ENCODE measurements at places on chromosomes 11 and 22.

GRCh38 chr11:105611572-105612441 lies 1.9 kb downstream of the GRIA4 start:
- no peak for DNase-seq

DNA sequence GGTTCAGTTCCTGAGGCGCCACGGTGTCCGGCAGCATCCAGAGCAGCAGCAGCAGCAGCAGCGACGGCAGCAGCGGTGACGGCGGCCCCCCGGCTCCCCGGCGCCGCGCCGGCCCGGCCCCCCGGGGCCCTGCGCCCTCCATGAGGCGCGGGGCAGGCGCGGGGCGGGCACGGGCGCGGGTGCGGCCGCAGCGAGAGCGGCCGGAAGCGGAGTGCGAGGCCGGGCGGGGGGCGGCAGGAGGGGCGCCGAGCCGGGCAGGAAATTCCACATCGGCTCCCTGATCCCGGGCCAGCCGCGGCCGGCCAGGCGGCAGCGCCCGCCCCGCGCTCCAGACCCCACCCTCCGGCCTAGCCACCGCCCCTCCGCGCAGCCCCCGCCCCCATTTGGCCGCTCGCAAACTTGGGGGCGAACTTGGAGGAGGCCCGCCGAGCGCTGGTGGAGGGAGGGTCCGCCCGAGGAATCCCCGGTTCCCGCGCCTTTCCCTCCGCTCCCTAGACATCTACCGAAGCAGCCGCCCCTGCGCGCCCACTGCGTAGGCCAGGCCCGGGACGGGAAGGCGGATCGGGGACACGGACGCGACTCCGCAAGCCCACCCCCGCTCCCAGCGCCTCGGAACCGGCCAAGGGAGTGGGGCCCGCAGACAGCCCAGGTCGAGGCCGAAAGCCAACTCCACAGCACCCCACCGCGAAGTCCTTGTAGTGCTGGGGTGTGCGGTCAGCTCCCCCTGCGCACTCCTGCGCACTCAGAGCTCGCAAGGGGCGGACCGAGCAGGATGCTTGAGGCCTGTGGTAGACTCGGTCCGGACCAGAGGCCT lies at the start of gene SCARF2:
Gene SCARF2 (minus strand): TSS at position 213 of the 814 bp plus-strand sequence. CDS start 71 bp downstream, at position 142.
- DNase-seq = no peak

GRCh38 chr22:41521126-41521525 lies 23.1 kb downstream of the POLR3H start:
- no peak for DNase-seq

- no peak for DNase-seq
Measured at GRCh38 chr22:40326905-40327735, 19.2 kb upstream of the ADSL start.

DNA sequence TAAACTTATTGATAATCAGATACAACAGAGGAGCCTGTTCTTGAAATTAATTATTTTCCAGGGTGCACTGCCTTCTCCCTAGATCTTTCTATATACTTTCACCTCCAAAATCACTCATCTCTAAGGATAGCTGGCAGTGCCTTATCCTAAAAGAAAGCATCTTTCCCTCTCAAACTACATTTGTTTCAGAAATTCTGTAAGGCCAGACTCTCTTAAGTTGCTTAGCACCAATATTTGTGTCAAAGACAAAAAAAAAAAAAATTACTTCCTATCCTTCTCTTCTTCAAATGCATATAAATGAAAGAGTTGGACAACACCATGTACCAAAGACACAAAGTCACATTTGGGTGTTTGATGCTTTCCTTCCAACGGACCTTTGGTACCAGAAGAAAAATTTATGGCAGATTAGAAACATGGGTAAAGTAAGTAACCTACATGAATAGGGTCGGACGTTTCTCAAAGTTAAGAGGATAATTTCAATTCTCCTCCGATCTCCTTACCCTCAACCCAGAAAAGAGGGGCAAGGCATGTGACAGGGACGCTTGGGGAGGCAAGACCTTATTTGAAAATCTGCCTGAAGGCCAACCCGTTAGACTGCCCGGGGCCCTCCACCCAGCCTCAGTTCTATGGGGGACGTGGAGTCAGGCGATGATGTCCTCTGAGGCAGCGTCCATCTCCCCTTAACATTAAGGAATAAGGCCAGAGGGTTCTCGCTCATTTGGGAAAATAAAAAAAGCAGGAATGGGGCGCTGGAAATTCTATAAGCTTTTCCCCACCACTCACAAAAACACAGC lies 66.3 kb downstream of the ETS1 start:
- no peak for DNase-seq

GRCh38 chr11:133905677-133906156 lies 51.1 kb downstream of the IGSF9B start:
- no peak for DNase-seq

DNA sequence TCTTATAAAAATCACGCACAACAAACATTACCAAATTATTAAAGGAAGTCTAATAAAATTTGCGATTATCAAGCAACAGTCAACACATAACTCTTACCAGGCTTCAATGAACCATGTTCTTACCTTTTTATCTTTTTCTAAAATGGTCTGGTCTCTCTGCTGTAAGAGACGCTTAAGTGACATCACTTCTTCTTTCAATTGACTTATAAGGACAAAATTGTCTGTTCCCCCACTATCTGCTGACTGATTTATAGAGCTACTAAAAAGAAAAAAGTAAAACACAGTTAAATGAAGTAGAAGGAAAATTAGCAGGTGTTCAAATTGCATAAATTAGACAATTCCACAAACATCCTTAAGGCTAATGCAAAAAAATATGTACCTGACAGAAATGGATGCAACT lies 10.9 kb downstream of the FAM76B start:
- DNase-seq = no peak
